ENCODE measurements at places on chromosomes 2 and 18. TPM values are rescaled to one million over a fixed set of nuclear protein-coding genes. Genes with fewer than 3 reads are reported as not detected.

Gene CXCR1
- total RNA-seq, result not detected

Gene UGGT1
- total RNA-seq, result 74.7 TPM

GRCh38 chr2:146844226-146844990 lies 1000.4 kb upstream of the ACVR2A start:
- no peak for DNase-seq

- no peak for DNase-seq
Observed at GRCh38 chr2:55565613-55566012, 46.1 kb downstream of the CFAP36 start.

DNA sequence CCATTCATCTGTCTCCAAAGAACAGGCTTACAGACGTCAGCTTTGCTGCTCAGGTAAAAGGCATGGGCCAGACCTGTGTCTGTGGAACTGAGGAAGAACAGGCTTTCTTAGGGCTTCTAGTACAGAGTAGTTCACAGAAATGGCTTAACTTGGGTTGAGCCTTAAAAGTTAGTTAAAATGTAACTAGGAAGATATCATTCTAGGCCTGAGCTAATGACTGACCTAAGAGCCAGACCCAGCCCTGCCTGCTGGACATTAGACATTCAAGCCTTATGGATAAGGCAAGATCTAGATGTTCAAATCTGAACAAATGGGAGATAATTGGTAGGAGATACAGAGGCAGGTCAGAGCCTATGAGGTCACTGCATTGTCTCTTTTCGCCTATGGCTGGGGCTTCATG lies 73.9 kb upstream of the SLC14A2 start:
- no peak for DNase-seq

GRCh38 chr2:217667512-217667911 lies 335.3 kb downstream of the TNS1 start:
- no peak for DNase-seq

DNA sequence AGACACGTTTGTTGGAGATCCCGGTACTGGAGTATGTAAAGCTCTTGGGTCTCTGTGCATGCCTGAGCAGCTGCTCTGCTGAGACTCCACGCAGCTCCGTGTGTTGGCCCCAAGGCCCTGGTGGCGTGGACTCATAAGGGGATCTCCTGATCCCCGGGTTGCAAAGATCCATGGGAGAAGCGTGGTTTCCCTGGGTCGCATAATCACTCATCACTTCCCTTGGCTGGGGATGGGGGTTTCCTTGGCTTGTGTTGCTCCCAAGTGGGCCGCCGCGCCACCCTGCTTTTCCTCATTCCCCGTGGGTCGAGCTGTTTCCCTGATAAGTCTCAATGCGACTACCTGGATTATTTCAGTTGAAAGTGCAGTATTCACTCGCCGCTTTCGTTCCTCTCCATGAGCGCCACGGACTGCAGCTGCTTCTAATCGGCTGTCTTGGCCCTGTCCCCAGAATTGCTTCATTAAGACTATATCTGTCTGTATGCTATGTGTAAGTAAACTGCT lies 76.0 kb downstream of the EPC2 start:
- DNase-seq, result no peak

DNA sequence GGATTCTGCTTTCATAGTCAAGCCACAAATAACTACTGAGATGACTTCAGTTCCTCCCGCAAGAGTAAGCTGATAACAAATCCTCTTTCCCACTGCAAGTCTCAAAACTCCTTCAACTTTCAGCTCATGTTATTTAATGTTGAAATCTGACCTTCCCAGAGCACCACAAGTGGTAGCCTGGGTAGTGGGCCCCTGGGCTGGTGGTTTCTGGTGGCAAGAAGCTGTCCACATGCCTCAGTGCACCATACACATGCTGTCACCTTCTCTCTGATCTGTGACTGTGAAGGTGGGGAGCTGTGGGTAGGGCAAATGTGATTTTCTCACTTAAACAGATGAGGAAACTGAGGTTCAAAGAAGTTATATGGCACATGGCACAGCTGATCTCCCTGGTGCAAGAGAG lies 246.1 kb upstream of the EPAS1 start:
- no peak for DNase-seq
